ENCODE measurements at places on chromosomes 12 and 14.

DNA sequence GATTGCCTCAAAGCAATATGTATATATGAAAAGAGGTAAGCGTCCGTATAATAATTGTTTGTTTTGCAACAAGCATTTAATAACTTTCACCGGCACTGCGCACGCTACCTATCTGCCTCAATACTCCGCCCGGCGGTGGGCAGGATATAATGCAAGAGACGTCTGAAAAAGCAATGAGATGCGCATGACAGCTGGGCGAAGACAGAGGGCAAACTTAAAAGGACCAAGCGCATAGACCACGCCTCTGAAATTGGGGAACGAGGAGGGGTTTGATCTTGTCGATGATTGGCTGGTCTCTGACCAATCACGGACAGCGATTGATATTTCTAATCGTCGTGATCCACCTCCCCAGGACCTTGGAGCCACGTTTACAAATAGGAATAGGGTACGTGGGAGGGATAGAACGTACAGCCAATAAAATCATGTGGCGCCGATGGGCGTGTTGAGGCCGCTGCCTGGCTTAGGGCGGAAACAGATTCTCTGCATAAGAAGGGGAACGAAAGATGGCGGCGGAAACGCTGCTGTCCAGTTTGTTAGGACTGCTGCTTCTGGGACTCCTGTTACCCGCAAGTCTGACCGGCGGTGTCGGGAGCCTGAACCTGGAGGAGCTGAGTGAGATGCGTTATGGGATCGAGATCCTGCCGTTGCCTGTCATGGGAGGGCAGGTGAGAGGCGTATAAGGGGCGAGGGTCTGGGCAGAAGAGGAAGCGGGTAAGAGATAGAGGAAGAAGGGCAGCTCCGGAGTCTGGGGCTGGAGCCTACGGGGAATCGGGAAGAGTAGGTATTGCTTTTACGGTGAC is at the start of gene OS9:
Gene OS9 (plus strand): TSS at position 474 of the 800 bp plus-strand sequence. CDS start 30 bp downstream, at position 504.
- peak; percentile 100 for DNase-seq

DNA sequence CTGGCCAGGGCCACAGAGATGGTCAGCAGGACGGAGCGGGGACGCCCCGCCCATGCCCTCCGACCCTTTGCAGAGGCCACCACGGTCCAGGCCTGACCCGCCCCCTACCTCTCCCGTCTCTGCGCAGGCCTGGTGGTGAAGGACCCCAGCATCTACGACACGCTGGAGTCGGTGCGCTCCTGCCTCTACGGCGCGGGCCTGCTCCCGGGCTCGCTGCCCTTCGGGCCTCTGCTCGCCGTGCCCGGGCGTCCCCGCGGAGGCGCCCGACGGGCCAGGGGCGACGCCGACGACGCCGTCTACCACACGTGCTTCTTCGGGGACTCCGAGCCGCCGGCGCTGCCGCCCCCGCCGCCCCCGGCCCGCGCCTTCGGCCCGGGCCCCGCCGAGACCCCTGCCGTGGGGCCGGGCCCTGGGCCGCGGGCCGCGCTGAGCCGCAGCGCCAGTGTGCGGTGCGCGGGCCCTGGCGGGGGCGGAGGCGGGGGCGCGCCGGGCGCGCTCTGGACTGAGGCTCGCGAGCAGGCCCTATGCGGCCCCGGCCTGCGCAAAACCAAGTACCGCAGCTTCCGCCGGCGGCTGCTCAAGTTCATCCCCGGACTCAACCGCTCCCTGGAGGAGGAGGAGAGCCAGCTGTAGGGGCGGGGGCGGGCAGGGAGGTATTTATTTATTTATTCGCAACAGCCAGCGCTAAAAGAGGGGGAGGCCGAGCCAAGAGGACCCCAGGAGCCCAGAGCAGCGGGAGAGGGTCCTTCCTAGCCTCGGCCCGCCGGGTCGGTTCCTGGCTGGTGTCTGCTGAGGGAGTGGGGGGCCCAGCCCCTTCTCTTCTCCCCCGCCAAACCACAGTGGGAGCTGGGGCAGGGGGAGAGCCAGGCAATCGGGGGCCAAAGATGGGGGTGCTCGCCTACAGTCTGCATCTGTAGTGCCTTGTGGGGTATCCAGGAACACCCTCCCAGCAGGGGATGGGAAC is 8.1 kb downstream of the TAMALIN start:
- no peak for DNase-seq

GRCh38 chr12:31007153-31007495 is 66.5 kb upstream of the DDX11 start:
- DNase-seq: no peak

DNA sequence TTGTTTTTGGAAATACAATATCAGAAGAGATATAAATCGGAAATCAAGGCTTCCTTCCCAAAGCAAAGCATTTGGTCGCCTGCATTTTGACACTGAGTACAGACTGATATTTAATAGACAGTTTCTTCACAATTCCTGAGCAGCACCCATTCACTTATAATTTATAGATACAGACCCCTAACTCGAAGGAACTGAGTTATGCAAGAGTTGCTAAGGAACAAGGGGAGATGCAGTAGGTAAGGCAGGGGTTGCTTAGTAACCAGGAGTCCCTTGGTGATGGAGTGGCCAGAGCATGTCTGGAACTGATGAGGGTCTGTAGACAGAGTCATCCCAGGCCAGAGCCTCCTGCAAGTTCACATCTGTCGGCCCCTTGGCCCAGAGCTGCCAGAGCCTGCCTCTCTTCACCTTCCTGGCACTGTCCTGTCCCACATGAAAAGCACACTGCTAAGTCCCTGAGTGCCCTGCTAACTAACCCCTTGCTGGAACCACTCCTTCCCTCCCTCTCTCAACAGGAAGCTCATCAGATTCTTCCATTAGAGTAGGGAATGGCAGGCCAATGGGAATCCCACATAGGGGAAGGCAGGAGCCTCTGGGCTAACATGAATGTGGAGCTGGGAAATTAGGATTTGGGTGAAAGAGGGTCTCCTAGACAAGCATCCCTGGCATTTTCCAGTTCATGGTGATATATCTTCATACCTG is 3.6 kb upstream of the DHRS2 start:
- DNase-seq: no peak

GRCh38 chr14:96634896-96635295 is 132.7 kb downstream of the PAPOLA start:
- DNase-seq: no peak

DNA sequence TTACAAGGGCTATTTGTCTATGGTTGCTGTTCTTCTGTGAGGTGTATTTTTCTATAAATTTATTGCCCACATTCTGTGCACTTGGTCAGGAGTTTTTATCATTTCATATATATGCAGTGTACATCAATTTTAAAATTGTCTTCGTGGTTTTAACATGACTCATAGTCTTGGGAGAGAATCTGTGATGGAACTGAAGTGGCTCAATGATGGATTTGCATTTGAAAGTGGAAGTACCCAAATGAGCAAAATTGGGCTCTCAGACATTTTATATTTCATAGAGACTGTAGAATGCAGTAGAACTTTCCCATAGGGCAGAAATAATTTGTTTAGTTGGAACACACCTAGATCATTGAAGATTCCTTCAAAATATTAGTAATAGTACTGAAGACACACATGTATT is 1.9 kb upstream of the SCFD1 start:
- peak; percentile 44 for DNase-seq

DNA sequence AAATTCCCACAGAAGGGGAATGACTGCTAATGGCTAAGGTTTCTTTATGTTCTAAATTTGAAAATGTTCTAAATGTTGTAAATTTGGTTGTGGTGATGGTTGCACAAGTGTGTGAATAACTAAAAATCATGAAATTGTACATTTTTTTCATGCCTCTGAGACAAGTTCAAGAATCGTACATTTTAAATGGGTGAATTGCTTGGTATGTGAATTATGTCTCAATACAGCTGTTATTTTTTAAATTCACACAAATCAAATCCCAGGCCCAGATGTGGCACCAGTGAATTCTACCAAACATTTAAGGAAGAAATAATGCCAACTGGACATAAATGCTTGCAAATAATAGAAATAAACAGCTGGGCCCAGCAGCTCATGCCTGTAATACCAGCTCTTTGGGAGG is 28.6 kb upstream of the RND1 start:
- DNase-seq: no peak

- no peak for DNase-seq
These were observed 55.2 kb upstream of the GNPNAT1 start for GRCh38 chr14:52846591-52846990.

DNA sequence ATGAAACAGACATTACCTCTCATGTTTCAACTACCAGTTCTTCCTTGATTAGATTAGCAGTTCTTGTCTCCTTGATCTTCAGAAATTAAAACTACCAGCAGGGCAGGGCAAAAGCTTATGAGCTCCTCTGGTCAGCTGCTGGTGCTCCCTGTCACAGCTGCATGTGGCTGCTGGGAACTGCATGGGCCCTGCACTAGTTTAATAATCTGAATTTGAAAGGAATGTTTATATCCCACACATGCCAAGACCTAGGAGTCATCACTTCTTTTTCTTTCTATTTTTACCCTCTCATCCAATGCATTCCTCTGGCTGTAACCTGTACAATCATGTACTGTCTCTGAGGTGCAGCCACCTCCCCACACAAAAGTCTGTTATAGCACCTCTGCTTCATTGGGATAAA is 73.9 kb downstream of the ARMH4 start:
- peak; percentile 63 for DNase-seq

DNA sequence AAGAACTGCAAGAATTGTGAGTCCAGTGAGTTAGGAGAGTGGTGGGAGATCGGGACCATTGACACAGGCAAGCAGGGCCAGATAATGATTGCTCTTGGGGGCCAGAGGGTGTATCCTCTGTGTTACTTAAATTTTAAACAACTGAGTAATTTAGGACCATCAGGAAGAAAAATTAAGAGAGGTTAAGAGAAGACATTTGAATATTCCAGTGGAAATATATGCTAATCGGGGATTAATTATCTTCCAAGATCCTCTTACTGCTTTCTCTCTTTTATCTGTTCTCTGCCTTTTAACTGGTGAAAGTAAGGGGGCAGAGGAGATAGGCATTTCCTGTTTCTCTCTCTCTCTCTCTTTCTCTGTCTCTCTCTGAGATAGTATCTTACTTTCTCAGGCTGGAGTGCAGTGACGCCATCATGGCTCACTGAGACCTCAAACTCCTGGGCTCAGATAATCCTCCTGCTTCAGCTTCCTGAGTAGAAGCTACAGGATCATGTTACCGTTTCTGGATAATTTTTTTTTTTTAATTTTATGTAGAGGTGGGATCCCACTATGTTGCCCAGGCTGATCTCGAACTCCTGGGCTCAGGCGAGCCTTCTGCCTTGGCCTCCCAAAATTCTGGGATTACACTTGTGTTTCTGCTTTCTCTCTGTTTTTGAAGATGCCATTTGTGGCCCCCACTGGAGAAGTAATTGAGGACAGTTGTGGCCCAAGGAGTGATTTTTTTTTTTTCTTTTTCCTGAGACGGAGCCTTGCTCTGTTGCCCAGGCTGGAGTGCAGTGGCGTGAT is 85.1 kb downstream of the DIP2B start:
- DNase-seq: peak; percentile 49

DNA sequence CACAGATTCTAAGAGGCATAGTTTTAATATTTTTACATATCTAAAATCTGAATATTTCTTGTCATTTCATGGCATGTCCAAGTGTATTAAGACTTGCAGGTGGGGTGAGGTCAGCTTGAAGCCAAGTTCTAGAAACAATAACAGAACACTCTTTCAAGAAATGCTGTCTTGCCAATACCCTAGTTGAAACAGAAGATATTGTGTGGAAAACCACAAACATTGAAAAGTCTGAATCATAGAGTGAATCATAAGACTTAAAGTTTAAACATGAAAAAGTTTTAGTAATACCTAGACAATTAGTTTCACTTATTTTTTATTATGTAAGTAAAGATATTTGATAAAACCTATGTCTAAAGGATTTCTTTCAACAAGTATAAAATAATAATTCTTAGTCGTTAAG is 191.5 kb upstream of the CAND1 start:
- no peak for DNase-seq

- DNase-seq: no peak
These were observed 114.0 kb upstream of the SLC38A2 start for GRCh38 chr12:46486588-46486987.

DNA sequence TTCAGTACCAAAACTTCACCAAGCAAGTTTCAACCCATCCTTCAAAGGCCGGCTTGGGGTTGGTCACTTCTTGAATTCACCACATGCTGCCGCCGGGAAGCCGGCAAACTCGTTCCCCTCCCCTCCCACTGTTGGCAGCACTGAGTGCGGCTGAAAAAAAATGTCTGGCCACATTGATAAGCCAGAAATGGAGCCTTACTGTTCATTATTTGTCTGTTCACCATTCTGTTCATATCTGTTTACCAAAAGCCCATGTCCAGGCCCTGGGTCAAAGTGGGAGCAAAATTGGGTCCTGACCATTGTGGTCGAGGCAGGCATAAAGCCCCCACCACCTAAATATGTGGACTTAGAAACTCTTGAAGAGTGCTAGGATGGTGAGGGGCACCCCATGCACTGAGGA is 7.3 kb upstream of the HSP90AA1 start:
- no peak for DNase-seq

GRCh38 chr14:77570706-77571268 is 45.6 kb downstream of the SPTLC2 start:
- DNase-seq: no peak

DNA sequence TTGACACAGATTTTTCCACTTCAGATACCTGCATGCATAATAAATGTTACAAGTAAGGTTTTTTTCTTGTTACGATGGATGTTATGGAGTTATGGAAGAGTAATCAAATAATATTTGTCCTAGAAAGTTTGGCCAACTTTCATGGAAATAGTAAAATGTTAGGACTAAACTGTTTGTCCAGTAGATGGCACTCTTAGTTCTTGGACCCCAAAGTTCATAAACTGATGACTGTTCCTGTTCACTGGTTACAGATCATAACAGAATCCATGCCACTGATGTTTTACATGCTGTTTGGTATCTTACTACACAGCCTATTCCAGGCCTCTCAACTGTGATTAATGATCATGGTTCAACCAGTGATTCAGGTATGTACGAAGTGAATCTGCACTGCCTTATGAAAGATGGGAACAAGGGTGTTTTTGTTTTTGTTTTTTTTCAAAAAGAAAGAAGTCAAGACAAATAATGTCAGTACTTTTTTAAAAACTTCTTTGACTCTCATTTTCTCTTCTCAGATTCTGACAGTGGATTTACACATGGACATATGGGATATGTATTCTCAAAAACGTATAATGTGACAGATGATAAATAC is 48.8 kb upstream of the SLCO1C1 start:
- DNase-seq: peak; percentile 27

- peak; percentile 43 for DNase-seq
These were observed 241.7 kb downstream of the DPF3 start for GRCh38 chr14:72652179-72652578.

- DNase-seq: no peak
These were observed 187.2 kb upstream of the NEDD1 start for GRCh38 chr12:96719660-96720362.

- no peak for DNase-seq
These were observed 46.0 kb upstream of the CHST11 start for GRCh38 chr12:104410786-104411185.

Data from fibroblast of skin of left quadriceps (primary cell).